Heart right ventricle (tissue), 16 donors: ENCODE measurements at places on chromosomes 1 and 21. TPM values are rescaled to one million over a fixed set of nuclear protein-coding genes. Genes with fewer than 3 reads are reported as not detected.

DNA sequence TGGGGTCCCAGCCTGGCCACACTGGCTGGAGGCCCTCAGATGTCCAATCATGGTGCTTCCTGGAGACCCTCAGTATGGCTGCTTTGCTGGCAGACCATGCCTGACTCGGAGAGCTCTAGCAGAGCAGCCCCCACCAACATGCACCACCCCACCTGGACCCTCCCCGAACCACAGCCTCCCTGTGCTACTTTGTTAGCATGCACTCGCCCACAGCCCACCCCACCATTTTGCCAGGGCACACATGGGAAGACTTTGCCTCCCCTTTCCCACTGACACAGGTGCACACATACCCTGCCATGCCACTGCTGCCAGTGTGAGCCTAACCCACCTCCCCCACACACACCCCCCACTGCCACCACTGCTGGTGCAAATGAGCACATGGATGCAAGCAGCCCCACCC lies 497.5 kb upstream of the PBX1 start:
- DNase-seq: no peak

GRCh38 chr1:61432616-61433388 lies 292.1 kb downstream of the TM2D1 start:
- DNase-seq: no peak

PHC2 gene
- total RNA-seq: 103 TPM

- DNase-seq: no peak
These were observed 1.2 kb upstream of the RNF223 start for GRCh38 chr1:1075148-1075935.

TXNIP gene
- total RNA-seq: 735 TPM
